ENCODE measurements at places on chromosomes 2 and 18.

- no peak for DNase-seq
Measured at GRCh38 chr2:167424221-167424620, 535.9 kb downstream of the XIRP2 start.

DNA sequence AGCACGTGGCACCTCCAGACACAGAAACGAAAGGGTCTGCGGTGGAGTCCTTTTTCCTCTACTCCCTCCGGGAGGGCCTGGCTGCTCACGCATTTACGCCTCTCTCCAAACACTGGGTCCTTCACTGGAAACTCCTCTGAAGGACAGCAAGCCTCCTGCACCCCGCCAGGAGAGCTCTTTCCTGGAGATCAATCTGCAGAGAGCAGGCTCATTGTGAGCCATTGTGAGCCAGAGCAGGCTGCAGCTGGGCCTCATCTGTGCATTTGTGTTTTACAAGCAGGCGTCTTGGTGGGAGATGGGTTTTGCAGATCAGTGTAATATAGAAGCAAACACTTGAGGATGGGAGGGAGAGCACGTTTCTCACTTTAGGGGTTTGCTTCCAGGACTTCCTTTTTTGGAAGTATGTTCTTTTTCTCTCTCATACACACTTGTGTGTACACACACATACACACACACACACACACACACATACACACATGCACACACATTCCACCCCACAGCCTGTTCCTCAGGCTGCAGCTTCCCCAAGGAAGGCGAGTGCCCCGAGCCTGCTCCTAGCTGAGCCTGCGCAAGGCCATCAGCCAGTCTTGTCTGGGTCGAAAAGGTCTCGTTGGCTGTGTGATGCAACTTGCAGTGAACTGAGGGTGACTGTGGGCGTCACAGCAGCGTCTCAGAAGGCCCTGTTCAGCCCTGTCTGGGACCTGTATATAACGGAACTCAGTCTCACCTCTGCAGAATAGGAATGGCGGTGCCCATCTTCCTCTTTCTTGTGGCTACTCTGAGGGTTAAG is 163.5 kb downstream of the GLI2 start:
- no peak for DNase-seq

- no peak for DNase-seq
Measured at GRCh38 chr2:17429130-17429529, 89.1 kb downstream of the RAD51AP2 start.

- DNase-seq: no peak
Measured at GRCh38 chr2:96138179-96139145, at the start of gene ASTL. Gene ASTL (minus strand): TSS chr2:96138502. CDS start chr2:96138436, 66 bp downstream.

DNA sequence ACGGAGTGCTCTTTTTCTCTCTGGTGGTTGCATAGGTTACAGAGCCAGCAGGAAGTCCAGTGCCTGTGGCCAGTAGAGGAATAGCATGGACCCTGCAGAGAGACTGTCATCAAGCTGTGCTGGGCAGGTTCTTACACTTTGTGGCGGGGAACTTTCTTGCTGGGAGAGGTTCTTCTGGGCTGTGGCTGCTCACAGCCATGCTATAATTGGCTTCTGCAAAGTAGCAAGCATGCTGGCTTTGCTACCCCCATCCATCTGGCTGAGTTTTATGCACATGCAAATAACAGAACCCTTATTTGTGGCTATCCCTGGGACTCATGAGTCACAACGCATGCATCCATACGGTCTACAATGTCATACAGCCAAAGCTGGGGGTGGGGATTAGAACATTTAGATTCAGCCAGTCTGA is 68.9 kb downstream of the PLCL1 start:
- no peak for DNase-seq

- DNase-seq: no peak
Measured at GRCh38 chr2:158346032-158346431, 110.5 kb downstream of the CCDC148 start.

- DNase-seq: no peak
Measured at GRCh38 chr2:16561676-16562075, 104.0 kb downstream of the CYRIA start.

GRCh38 chr2:136389809-136390208 is 271.9 kb upstream of the CXCR4 start:
- no peak for DNase-seq

GRCh38 chr18:48037481-48038271 is 107.2 kb upstream of the SMAD2 start:
- DNase-seq: no peak

GRCh38 chr2:42102591-42103450 is 55.0 kb downstream of the PKDCC start:
- DNase-seq: no peak

- DNase-seq: no peak
Measured at GRCh38 chr2:88053296-88053695, 2.3 kb downstream of the KRCC1 start.

DNA sequence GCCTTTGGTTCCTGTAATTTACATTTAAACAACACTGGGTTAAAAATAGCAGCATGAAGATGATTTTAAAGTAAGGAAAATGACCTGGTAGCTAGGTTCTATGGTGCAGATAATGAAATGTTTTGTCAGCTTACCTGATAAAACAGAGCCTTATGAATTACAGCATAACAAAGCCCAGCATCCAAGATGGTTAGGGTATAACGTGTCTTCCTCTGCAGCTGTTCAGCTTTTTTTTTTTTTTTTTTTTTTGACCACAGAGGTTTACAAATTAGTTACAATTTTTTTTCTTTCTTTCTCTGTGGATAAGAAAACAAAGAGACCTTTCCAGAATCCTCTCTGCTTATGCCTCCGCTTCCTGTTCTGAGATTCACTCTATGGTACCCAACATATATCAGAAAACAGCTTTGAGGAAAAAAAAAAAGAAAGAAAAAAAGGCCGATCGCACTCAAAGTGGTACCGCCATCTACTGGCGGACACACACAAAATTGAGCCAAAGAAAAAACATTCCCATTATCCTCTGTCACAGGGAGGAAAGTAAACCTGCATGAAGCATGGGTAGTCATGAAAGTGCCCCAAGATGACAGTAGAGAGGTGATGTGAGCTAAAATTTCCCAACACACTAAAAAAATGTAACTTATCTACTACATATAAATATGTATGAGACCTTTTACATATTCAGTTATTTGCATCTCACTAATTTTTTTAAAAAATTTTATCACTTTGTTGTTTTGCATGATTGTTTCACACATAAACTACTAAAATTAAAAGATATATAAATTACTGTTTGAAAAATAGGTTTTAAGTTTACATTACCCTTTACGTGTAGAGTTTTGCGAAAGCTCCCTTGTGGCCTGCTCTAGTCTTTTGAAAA is at the start of gene SCN3A:
SCN3A (minus strand) TSS at position 362 of the 871 bp plus-strand sequence. CDS start 27,656 bp downstream, outside the sequence.
- no peak for DNase-seq

- DNase-seq: no peak
Measured at GRCh38 chr18:72673242-72673641, 129.1 kb upstream of the CBLN2 start.

- no peak for DNase-seq
Measured at GRCh38 chr2:230234122-230234722, 8.7 kb downstream of the SP140 start.

Data from stimulated activated CD8-positive, alpha-beta memory T cell treated with anti-CD3 and anti-CD28 coated beads, Interleukin-2, amount 100 ng/mL, for 1 hour (primary cell).